ENCODE measurements at places on chromosomes 2 and 18.

DNA sequence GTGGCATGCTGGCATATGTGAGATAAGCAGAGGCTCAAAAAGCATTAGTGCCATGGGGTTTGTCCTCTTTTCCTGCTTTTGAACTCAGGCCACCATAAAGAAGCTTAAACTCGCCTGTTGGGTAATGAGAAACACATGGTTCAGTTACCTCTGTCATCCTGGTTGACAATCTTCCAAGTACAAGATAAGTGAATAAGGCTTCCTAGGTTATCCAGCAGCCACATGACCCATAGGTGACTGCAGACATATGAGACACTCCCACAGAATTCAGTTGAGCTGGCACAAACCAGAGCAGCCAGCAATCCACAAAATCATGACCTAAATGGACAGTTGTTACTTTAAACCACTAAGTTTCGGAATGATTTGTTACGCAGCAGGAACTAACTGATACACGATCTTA is 97.3 kb downstream of the TACR1 start:
- no peak for DNase-seq

DNA sequence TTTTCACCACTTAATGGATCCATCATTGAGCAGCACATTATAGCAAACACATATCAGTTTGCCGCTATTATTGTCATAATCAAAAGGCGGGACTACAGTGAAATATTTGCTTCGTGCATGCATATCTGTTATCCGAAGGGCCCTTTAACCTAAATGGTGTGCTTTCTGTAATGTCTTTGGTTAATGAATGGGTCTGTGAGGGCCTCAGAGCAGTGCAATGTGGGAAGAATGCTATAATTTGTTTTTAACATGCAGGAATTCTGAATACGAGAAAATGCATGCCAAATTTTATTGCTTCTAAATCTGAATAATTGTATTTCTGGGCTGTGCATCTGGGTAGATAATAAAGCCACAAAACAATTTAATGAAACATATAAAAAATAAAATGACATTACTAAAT is 32.8 kb upstream of the CELF4 start:
- no peak for DNase-seq

DNA sequence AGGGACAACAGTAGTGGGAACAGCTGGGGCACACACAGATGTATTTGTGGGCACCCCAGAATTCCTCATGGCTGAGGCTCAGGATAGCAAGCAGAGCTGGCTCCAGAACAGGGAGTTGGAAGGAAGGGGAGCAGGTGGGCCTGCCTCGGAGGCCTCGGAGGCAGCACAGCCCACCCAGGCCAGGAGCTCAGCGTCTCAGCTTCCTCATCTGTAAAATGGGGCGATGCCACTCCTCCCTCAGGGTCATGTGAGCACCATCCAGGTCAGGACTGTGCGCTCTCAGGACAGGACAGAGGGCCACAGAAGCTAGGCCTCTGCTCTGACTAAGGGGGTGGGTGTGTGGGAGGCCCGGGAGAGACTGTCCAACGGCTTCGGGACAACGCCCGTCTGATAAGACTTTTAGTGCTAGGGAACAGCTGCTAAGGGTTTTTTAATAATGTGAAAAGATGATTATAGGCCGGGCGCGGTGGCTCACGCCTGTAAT is 106.2 kb downstream of the HDAC4 start:
- DNase-seq = no peak

DNA sequence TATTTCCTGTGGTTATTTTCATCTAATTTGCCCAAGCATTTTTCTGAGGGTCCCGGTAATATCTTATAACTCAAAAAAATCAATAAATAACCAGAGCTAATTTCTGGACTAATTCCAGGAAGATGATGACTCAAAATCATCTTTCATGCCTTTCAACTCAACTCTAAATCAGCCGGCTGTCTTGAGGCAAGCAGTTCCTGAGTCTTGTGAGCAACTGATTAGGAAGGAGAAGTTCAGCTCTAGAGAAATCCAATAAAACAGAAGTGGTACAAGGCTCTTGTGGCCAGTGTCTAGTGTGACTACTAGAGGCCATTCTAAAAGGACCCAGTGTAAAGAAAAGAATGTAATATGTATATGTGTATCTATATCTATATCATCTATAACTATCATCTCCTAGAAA is 890.4 kb downstream of the TRIB2 start:
- DNase-seq = no peak

DNA sequence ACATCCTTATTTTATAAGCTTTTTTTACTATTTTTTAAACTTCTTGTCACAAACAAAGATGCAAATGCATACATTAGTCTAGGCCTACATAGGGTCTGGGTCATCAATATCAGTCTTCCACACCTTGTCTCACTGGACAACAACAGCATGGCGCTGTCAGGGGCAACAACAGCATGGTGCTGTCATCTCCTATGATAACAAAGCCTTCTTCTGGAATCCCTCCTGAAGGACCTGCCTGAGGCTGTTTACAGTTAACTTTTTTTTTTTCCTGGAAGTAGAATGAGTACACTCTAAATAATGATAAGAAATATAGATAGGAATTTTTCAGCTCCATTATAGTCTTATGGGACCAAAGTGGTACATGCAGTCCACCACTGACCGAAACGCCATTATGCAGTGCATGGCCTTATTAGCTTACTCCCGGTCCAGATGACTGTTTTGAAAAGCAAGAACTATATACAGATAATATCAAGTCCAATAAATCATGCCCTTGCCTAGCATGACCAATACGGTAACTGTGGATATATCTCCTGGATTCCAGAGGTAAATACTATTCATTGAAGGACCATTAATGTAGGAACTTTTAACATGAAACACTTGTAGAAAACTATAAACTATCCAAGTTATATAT is 38.4 kb downstream of the TCF4 start:
- DNase-seq = no peak

DNA sequence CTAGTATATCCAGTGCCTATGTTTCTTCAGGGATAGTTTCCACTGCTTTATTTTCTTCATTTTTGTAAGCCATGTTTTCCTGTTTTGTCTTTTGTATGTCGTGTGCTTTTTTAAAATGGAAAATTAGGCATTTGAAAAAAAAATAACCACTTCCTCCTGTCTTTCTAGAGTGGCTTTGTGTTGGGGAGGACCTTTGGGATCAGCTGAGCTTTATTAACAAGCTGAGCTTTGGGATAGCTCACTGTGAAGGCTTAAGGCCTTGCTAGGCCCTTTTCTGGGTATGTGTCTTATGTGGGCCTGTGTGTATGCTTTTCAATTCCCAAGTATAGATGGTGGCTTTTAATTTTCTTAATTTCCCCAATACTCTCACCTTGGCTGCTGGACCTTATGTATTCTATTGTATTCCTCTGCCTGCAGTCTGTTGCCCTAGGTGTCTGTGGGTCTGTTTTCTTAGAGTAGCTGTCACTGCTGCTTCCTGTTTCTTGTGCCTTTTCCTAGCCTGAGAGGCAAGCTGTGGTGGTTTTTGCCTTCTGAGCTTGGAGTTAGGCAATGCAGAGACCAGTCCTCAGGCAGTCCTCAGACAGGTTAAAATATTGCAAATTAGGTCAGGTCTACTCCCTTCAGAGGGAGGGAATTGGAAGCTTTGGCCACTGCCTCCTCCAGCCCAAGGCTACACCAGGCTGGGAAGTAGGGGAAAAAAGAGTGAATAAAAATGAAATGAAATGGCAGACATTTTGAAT is 134.7 kb downstream of the LDLRAD4 start:
- DNase-seq = no peak

DNA sequence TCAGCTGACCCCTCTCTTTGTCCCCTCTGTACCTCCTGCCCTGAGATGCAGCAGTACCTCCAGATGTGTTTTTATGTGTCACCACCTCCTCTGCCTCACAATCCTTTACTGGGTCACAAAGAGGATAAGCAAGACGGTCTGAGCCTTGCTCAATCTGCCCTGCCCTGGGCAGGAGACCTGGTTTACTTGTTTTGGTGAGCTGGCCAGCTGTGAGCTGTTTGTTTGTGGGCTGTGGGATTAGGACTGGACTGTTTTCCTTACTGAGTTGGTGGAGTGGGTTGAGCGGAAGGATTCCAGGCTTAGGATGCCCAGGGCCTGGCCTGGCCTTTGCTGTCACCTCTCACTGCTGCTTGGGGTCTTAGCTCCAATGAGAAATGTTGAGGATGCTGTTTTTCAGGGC is 299.5 kb downstream of the SRBD1 start:
- DNase-seq = no peak

DNA sequence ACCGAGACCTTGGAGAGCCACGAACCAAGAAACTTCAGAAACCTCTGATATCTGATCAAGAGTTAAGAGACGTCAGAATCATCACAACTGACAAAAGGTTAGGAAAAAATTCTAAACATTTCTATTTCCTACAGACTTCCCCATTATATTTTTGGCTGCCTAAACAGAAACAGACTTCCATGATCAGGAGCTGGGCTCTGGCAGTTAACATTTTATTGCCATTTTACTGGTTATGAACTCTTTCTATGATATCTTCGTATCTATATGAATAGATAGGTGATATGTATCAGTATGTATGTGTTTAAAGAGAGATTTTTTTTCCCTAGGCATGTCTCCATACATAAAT is 31.1 kb upstream of the PPP1R1C start:
- DNase-seq = no peak

- DNase-seq = no peak
These were observed 582.1 kb upstream of the SETBP1 start for GRCh38 chr18:44098551-44099098.

DNA sequence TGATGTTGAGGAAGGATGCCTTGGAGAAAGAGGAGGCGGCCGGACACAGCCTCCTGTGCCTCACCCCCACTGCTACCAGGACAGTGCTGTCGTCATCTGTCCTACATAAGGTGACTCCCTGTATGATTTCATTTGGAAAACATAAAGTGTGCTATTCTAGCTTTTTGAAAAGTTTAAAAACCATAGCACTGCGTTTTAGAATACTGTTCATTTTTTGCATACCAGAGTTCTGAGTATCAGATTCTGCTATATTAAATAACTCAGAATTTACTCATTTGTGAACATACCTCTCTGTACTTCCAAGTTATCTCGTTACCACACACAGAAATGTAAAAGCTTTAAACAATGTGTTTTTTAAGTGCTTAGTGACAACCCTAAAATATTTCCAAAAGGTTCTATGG is 302.9 kb downstream of the LRRTM1 start:
- DNase-seq = no peak

DNA sequence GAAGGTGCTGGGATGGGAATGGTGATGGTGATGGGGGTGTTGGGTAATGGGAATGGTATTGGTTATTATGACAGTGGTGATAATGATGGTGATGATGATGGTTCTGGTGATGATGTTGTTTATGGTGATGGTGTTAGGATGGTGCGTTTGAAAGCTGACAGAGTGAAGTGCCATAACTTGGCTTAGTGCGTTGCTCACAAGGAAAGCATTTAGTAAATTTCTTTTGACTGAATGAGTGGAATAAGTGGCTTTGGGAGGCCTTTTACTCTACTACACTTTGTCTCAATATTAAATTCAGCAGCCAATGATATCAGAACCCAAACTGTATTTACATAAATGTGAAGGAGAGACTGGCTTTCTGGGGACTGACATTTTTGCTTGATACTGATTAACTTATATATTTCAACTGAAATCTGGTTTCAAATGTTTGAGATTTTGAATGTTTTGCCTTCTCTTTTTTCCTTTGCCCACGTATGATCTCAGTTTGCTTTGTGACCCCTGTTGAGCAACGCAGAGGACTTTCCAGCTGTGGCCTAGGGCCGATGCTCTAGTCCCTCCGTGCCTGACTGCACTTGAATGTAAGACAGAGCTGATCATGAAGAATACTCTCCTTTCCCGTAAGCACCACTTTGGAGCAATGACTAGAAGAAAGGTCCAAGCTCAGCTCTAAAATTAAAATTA is 128.5 kb upstream of the SH3BP4 start:
- DNase-seq = no peak

- no peak for DNase-seq
These were observed 31.6 kb downstream of the TNS1 start for GRCh38 chr2:217971166-217971565.

- DNase-seq = no peak
These were observed 6.4 kb downstream of the GALNT14 start for GRCh38 chr2:31131871-31132270.

DNA sequence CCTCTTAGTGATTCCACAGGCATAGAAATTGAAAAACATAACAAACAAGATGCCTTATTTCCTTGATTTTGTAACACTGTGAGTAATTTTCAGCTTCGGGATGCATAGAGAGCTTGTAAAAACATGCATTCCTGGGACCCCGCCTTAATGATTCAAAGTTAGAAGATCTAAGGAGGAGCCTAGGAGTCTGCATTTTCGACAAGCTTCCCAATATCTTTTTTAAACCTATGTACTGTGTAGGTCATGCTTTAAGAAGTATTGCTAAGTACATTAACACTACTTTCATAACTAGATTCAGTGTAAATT is 109.8 kb upstream of the ZNF516 start:
- DNase-seq = no peak

DNA sequence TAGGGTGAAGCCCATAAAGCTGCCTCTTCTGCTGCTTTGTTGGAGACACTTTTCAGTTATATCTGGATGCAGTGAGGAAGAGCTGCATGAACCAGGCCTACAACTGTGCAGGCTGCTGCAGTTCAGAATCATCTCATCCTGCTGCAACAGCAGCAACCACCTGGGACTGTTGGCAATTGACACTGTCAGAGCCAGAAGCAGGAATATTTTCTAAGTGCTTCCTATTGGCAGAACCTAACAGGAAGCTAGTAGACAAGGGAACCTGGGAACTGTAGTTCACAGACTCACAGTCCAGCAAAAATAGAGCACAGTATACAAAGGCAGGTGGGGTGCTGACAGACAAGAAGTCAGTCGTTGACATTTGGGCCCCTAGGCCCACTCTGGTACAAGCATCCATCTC is 452.9 kb upstream of the SPRED2 start:
- DNase-seq = no peak

- DNase-seq = no peak
These were observed 281.3 kb downstream of the EXOC6B start for GRCh38 chr2:72544554-72544953.

DNA sequence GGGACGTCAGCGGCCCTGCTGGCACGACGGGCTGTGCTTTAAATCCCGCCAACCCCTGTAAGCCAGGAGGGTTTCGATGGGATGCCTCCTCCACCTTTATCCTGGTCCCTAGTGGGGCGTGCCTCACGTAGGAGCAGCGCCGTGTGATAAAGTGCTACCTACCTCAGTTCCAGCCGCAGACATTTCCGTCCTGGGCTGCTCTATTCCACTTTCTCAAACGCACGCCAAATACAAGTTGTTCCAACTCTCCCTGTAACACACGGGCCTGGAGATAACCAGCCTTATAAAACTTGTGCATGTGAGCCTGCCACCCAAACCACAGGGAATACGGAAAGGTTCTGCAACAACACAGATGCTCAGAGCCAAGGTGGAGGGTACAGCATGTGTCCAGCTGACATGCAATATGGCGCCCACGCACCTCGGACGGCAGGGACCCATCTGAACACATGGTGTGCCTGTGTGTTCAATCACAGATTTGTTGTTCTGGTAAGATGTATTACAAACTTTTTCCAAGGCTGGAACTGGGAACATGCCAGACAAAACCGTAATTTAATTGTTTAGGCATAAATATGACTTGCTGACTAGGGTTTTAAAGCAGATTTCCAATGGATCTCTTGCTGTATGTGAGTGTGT is 47.7 kb downstream of the ZNF516 start:
- no peak for DNase-seq

- DNase-seq = no peak
These were observed 22.8 kb downstream of the GALNT1 start for GRCh38 chr18:35604369-35604768.

GRCh38 chr18:68984342-68984741 is 186.5 kb downstream of the CCDC102B start:
- DNase-seq = no peak
